ENCODE measurements at places on chromosomes 12 and 14.

GRCh38 chr12:50112456-50113218 lies 601 bp downstream of the COX14 start:
- no peak for DNase-seq

GRCh38 chr12:104886418-104887401 lies 71.4 kb downstream of the SLC41A2 start:
- no peak for DNase-seq

GRCh38 chr14:61110316-61111082 lies 129.5 kb downstream of the SLC38A6 start:
- DNase-seq: no peak

DNA sequence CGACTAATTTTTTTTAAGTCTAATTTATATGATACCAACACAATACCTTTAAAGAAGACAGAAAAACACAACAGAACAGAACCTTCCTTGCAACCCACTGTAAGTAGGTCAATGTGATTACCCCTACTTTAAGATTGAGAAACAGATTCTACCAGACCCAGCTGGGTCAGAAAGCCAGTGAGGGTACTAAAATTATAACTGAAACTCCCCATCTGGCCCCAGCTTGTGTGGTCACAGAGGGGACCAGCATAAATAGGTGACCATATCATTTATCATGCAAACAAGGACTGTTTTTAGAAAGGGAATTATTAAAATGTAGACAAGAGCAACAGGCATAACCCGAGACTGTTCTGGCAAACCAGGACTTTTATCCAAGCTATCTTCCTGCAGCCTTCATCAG lies 30.1 kb upstream of the FRMD6 start:
- DNase-seq: no peak

GRCh38 chr12:97501422-97501821 lies 38.8 kb downstream of the RMST start:
- DNase-seq: no peak

DNA sequence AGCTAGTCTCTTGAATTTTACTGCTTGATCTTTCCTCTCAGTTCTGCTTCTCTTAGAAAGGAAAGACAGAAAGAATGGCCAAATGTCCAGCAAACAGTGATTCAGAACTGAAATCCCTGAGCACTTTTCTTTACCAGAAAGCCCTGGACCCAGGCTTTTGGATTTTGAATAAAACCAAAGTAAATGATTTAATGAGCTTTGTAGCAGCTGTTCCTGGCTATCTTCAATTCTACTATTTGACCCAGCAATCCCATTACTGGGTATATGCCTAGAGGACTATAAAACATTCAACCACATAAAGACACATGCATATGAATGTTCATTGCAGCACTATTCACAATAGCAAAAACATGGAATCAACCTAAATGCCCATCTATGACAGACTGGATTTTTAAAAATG lies 187.2 kb downstream of the PRKD1 start:
- no peak for DNase-seq

DNA sequence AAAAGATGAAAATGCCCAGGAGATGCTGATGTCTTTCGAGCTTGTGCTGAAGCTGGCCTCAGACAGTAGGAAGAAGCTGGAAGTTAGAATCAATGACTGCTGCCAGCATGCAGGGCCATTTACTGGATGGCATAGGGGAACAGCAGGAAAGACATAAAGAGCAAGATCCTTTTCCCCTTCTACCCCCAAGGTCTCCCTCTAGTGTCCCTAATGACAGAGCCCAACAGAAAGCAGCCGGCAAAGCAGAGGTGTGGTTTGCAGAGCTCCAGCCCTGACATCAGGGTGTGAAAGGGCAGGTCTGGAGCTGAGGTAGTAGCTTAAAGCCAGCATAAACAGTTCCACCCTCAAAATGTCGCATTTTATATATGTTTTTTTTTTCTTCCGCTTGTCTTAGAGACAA lies 1560.7 kb upstream of the TMEM132C start:
- DNase-seq: no peak

All from brain pericyte (primary cell).